Ascending aorta (tissue), 2 donors: ENCODE measurements at places on chromosomes 4 and X.

- H3K4me3 ChIP-seq, result no peak overlapping the region
- no peak overlapping the region for H3K27ac ChIP-seq
- no peak for DNase-seq
- H3K27me3 ChIP-seq, result no peaks in the 10 kb centered on the region
- no peaks in the 10 kb centered on the region for H3K36me3 ChIP-seq
Measured at GRCh38 chr4:133856731-133857355, 344.7 kb downstream of the PABPC4L start.

DNA sequence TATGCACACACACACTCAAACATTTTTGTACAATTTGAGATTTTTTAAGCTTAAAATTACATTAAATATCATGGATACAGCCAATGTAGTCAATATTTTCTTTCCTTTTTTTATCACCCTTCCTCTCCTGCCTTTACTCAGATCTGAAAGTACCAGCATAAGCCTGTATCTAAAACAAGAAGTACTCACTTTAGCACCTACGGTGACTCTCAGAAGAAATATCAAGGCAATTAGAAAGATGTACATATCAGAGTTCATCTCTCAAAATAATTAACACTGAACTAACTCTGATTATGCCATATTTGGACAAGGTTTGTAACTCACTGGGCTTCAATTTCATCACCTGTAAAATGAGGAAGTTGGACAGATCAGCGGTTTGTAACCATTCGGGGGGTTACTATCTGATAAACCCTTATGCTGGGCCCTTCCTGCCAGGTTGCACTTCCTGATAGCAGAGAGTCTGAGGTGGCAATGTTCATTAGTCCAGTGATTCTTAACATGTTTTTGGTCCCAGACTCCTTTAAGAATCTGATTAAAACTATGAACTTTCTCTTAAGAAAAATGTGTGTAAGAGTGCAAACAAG lies 5.7 kb upstream of the GPR174 start:
- no peaks in the 10 kb centered on the region for H3K4me1 ChIP-seq
- H3K27me3 ChIP-seq, result no peaks in the 10 kb centered on the region
- DNase-seq, result no peak
- no peaks in the 10 kb centered on the region for H3K36me3 ChIP-seq

DNA sequence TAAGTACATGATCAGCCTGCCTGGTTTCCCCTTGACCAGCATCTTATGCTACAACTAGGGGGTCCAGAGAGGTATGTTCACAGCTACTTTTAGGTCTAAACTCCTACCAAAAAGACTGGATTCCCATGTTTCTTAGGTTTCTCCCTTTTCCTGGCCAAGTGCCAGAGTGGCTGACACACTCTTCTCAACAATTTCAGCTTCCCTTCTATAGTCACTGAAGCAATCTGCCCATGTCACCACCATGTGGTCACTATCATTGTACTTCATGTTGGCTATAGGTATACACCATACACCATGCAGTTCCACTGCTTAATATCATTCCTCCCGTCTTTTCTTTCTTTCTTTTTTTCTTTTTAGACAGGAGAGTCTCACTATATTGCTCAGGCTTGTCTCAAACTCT lies 66.9 kb downstream of the KLHL13 start:
- no peaks in the 10 kb centered on the region for H3K36me3 ChIP-seq
- no peak overlapping the region for H3K4me3 ChIP-seq
- no peak overlapping the region for H3K27ac ChIP-seq

- H3K36me3 ChIP-seq, result no peaks in the 10 kb centered on the region
- peak overlapping the region; percentile 36 for H3K4me3 ChIP-seq
- H3K27ac ChIP-seq, result peak overlapping the region; percentile 34
- no peaks in the 10 kb centered on the region for H3K4me1 ChIP-seq
- no peak for DNase-seq
- no peaks in the 10 kb centered on the region for H3K27me3 ChIP-seq
Measured at GRCh38 chr4:107631560-107631959, 88.5 kb downstream of the PAPSS1 start.

GRCh38 chr4:45385306-45385705 lies 659.0 kb upstream of the GNPDA2 start:
- no peaks in the 10 kb centered on the region for H3K27me3 ChIP-seq
- no peak for DNase-seq
- no peak overlapping the region for H3K4me3 ChIP-seq
- no peaks in the 10 kb centered on the region for H3K4me1 ChIP-seq

DNA sequence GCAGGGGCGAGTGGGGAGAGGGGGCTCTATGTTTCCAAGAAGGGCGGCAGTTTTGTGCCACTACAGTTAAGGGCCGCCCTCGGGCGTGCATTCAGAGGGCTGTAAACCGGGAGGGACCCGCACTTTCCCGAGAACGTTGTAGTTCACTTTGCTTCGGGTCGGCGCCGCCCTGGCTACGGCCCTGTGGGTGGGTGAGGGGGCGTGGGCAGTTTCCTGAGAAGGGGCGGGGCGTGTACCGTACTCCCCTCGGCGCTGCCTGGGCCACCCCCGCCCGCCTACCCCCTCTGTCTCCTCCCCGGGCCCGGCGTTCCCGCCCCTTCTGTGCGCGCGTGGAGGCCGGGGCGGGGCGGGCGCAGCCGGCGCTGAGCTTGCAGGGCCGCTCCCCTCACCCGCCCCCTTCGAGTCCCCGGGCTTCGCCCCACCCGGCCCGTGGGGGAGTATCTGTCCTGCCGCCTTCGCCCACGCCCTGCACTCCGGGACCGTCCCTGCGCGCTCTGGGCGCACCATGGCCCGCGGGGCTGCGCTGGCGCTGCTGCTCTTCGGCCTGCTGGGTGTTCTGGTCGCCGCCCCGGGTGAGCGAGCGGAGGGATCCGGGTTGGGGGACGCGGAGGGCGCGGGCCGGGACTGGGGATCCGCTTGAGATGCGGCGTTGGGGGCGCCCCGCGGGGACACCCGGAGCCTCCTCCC lies at the start of gene CD99:
Gene CD99, plus strand, starts transcription at position 440 of the 687 bp plus-strand sequence. Its CDS starts 66 bp downstream, at position 506.
- peak; percentile 39 for DNase-seq
- H3K4me1 ChIP-seq, result peaks cover 22% of the 10 kb centered on the region
- H3K36me3 ChIP-seq, result no peaks in the 10 kb centered on the region
- no peaks in the 10 kb centered on the region for H3K27me3 ChIP-seq

- H3K27me3 ChIP-seq, result no peaks in the 10 kb centered on the region
- no peak overlapping the region for H3K4me3 ChIP-seq
- no peaks in the 10 kb centered on the region for H3K4me1 ChIP-seq
- H3K36me3 ChIP-seq, result no peaks in the 10 kb centered on the region
- DNase-seq, result no peak
Measured at GRCh38 chr4:88775529-88775928, 77.9 kb upstream of the NAP1L5 start.

DNA sequence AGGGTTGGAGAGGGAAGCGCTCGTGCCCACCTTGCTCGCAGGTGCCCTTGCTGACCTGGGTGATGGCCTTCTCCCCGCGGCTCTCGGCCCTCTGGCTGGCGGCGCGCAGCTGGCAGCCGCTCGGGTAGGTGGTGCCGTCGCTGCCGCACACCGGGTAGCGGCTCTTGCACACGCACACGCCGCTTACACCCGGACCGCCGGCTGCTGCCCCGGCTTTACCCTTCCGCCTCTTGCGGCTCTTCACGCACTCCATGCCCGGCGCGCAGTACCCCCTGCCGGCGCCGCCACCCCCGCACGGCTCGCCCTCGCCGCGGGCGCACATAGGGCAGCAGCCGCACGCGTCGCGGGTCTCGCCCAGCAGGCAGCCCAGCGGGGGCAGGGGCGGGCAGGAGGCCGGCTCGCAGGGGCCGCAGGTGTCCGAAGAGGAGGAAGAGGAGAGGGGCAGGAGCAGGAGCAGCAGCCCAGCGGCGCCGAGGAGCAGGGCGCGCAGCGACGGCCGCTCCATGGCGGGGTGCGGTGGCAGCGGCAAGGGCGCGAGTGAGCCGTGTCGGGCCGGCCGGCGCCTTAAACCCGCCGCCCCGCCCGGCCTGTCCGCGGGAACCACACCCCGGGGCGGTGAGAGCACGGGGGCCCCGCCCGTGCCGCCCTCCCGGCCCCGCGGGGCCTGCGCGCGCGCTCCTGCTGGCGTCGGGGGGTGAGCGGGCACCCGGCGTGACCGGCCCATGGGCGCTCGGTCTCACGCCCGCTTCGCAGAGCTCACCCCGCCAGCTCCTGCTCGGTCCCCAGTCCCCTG lies at the start of gene IGFBP7:
Gene IGFBP7, minus strand, starts transcription at position 539 of the 793 bp plus-strand sequence. Its CDS starts 34 bp downstream, at position 505.
- no peaks in the 10 kb centered on the region for H3K27me3 ChIP-seq
- H3K36me3 ChIP-seq, result no peaks in the 10 kb centered on the region
- H3K4me3 ChIP-seq, result peak within 1 kb of the TSS; percentile 89
- DNase-seq, result no peak
- H3K27ac ChIP-seq, result peak within 1 kb of the TSS; percentile 98
- H3K4me1 ChIP-seq, result peaks cover 14% of the 10 kb centered on the region

DNA sequence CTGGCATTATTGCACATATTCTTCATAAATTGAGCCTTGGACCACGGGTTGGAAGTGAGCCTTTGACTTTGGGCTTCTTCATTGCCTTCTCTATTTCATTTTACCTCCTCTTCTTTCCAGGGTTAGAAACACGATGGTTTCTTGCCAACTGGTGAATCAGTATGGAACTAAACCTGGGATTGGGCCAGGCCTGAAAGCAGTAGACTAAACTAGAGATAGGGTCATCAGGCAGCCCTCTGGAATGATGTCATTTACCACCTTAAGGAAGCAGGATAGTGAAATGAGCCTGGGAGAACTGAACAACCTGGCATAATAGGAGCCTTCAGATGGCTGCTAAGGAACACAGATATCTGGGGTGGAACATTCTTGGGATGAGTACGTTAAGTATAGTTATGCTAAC lies 67.5 kb upstream of the ATP8A1 start:
- H3K4me1 ChIP-seq, result no peaks in the 10 kb centered on the region
- no peak overlapping the region for H3K4me3 ChIP-seq
- DNase-seq, result no peak
- H3K27me3 ChIP-seq, result no peaks in the 10 kb centered on the region
- H3K27ac ChIP-seq, result no peak overlapping the region

DNA sequence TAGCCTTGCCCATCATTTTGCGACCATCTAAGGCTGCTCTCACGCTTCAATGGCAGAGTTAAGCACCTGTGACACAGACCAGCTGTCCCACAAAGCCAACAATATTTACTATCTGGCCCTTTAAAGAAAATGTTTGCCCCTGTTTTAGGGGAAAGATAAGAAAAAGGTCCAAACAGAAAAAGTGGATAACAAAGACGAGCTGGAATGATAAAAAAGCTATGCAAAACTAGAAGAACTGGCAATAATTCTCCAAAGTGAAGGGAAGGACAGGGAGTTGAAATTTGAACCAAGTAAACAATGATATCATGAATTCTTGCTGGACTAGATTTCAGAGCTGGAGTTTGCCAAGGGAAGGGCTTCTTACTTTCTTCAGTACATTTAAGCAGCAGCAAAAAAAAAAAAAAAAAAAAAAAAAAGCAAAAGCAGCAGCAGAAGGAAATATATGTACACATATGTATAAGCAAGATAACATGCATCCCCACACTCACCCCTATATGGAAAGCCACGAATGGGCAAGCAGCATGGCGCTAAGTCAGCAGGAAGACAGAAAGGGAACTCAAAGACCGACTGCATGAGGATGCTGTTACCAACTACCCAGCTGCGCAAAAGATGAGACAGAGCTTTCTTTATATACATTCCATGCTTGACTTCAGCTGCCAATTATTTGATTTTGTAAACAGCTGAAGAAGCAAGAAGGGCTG lies 12.5 kb downstream of the TRAPPC2 start:
- DNase-seq, result no peak
- no peaks in the 10 kb centered on the region for H3K4me1 ChIP-seq

GRCh38 chrX:37830371-37830770 lies 17.0 kb downstream of the DYNLT3 start:
- H3K27me3 ChIP-seq, result no peaks in the 10 kb centered on the region
- no peak overlapping the region for H3K4me3 ChIP-seq
- DNase-seq, result no peak
- no peaks in the 10 kb centered on the region for H3K36me3 ChIP-seq

DNA sequence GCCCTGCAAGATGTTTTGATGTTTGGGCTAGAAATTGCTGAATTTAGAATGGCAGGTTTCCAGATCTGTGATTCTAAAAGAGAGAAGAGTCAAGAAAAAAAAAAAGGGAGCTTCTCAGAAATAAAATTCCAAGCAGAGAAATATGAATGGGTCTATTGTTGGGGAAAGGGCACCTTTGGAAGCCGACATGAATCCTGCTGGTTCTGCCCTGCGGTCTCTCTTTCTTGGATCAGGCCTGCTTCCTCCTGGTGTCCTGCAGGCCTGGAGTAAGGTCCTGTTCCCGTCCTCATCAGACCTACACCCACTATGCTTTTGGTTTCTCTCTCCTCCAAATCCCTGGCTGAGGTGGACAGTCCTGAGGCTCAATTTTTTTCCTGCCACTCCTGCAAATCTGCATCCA lies 109.8 kb upstream of the TRIM2 start:
- no peak overlapping the region for H3K27ac ChIP-seq
- no peaks in the 10 kb centered on the region for H3K4me1 ChIP-seq
- no peak for DNase-seq
- no peaks in the 10 kb centered on the region for H3K27me3 ChIP-seq

- no peak overlapping the region for H3K27ac ChIP-seq
- H3K4me3 ChIP-seq, result no peak overlapping the region
- H3K36me3 ChIP-seq, result no peaks in the 10 kb centered on the region
Measured at GRCh38 chr4:159476886-159477285, 374.0 kb downstream of the RAPGEF2 start.

- H3K27me3 ChIP-seq, result no peaks in the 10 kb centered on the region
- no peaks in the 10 kb centered on the region for H3K4me1 ChIP-seq
- H3K27ac ChIP-seq, result no peak overlapping the region
- no peak for DNase-seq
- H3K36me3 ChIP-seq, result no peaks in the 10 kb centered on the region
Measured at GRCh38 chr4:23412701-23413100, 477.1 kb downstream of the PPARGC1A start.

DNA sequence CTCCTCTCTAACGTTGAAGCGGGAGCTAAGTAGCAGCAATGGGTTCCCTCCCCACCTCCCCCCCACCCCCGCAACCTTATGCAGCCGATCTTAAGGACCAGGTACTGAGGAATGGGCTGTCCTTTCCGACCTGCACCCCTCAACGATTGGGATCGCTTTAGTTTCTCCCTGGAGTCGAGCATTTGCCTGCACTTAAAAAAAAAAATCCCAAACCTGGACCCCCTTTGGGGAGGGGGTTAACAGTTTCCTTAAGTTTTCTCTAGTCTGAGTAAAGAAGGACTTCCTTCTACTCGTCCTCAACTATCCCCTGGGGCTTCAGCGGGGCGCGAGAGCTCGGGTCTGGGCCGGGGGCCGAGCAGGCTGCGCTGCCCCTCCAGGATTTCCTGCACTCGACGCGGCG lies 25.7 kb upstream of the BCORL1 start:
- no peak overlapping the region for H3K27ac ChIP-seq
- no peaks in the 10 kb centered on the region for H3K4me1 ChIP-seq
- no peaks in the 10 kb centered on the region for H3K36me3 ChIP-seq
- no peak for DNase-seq

GRCh38 chr4:122920473-122920872 lies 1.9 kb downstream of the NUDT6 start:
- H3K27me3 ChIP-seq, result no peaks in the 10 kb centered on the region
- no peak overlapping the region for H3K4me3 ChIP-seq
- H3K27ac ChIP-seq, result no peak overlapping the region

- no peak for DNase-seq
- H3K4me1 ChIP-seq, result no peaks in the 10 kb centered on the region
- no peaks in the 10 kb centered on the region for H3K27me3 ChIP-seq
- H3K4me3 ChIP-seq, result no peak overlapping the region
Measured at GRCh38 chr4:1532549-1533395, 126.5 kb upstream of the NKX1-1 start.
